ENCODE measurements at places on chromosomes 3 and 15.

DNA sequence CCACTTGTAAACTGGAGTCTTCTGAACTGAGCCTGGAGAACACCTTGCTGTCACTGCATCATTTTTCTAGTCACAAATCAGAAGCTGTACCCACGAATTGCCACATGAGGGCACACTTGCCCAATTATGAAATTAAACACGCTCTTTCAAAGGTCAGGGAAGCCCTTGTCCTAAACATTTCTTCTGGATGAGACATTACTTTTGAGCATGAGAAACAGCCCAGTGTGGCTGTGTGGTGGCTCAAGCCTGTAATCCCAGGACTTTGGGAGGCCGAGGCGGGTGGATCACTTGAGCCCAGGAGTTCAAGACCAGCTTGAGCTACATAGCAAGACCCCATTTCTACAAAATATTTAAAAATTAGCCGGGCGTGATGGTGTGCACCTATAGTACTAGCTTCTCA lies 27.5 kb upstream of the CFAP161 start:
- DNase-seq, result peak; percentile 35

GRCh38 chr15:53212785-53213184 lies 422.6 kb upstream of the ONECUT1 start:
- DNase-seq, result no peak

GRCh38 chr15:48541341-48542278 lies 103.9 kb downstream of the FBN1 start:
- DNase-seq, result no peak

- no peak for DNase-seq
Observed at GRCh38 chr3:5057272-5057671, 64.8 kb upstream of the ARL8B start.

GRCh38 chr15:33735637-33736247 lies 232.6 kb upstream of the CHRM5 start:
- DNase-seq, result no peak

- no peak for DNase-seq
Observed at GRCh38 chr3:184291044-184291737, 7.8 kb upstream of the PSMD2 start.

- no peak for DNase-seq
Observed at GRCh38 chr15:59249816-59250215, 43.2 kb downstream of the LDHAL6B start.

GRCh38 chr15:42800731-42801474 lies 64.0 kb upstream of the CDAN1 start:
- DNase-seq, result no peak

GRCh38 chr3:167102071-167102470 lies 278.0 kb downstream of the ZBBX start:
- DNase-seq, result peak; percentile 6

GRCh38 chr3:31498791-31499190 lies 33.9 kb upstream of the STT3B start:
- DNase-seq, result no peak

GRCh38 chr15:99492716-99493115 lies 73.1 kb upstream of the MEF2A start:
- no peak for DNase-seq

GRCh38 chr3:143313025-143313892 lies 193.7 kb downstream of the CHST2 start:
- no peak for DNase-seq

- no peak for DNase-seq
Observed at GRCh38 chr3:16060945-16061344, 113.5 kb upstream of the GALNT15 start.

- no peak for DNase-seq
Observed at GRCh38 chr3:187677604-187678003, 7.4 kb upstream of the SST start.

DNA sequence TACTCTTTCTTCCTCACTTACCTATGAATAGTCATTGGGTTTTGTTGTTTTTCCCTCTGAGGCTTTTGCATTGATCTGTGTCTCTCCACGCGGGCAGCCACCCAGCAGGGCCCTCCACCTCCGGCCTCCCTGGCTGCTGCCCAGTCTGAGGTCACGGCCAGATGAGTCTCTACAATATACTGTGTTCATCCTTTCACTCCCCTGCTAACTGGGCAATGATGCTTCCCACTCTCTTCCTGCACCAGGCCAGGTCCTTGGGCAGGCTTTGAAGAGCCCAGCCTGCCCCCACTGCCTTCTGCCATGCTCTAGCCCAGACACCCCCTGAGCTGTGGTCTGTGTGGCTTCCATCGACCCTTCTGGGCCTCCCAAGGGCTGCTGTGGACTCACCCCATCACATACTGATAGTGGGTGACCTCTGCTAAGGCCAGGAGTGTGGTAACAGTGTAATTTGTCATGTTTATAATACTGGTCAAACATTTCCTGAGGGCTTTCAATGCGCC lies 18.0 kb downstream of the PDIA5 start:
- DNase-seq, result no peak

DNA sequence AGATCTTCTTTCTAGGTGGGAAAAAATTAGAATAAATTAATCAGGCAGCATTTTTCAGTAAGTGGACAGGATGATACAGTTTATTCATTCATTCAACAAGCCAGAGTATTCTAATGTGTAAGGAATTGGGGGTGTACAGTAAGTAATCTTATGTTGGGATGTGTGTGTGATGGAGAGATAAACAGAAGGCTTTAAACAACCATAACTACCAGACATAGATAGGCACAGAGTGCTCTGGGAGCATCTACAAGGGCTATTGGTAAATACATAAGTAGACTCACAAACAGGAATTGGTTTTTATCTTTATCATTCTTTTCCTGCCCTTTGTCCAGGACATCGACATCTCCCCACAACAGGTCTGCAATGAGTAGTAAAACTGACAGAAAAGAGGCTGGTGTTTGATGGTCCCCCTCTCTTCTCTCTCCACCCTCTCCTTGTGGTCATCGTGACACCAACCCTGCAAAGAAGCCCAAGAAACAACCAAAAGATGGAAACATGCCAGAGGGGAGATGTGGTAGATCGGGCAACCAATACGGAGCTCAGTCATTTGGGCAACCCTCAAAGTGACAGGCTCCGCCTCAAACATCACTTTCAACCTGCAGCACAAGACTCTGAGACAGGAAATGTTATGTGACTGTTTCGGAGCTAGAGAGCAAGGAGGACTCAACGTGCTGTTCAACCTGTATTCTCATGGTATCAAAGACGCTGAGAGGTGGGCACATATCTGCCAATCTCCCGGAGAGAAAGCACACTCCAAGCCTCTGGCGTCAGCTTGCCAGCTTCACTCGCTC lies 28.7 kb upstream of the B3GNT5 start:
- DNase-seq, result no peak

DNA sequence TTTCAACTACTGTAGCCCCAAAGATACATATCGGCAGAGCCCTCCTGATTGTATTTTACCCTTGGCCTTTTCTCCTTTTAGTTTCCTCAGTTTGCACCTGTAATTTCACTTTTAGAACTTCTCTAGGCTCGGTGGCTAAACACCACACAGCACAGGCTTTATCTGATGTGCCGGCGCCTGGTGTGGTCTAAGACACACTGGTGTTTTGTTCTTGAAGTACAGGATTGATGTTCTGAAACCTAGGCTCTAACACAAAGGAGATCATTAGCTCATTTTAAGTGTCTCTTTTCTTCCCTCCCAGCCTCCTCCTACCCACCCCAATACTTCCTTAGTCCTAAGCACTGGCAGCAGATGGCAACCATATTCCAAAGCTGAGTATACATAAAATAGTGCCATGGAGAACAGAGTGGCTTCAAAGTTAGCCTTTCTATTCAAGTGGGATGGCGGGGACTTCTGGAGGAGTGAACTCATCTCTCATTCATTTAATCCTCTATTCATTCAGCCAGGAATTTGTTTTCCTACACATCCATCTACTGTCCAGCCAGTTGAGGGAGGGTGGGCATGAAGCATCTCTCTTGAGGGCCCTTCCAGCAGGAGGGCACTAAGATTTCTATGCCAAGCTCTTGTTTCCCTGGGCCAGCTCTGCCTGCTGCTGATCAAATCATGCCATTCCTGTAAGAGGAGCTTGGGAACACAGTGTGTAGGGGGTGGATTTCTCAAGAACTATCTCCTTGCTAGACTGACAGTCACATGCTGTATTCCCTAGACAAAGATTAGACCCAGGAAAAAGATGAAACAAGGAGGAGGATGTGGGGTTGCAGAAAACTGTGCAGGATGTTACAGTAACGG lies 71.2 kb downstream of the TIGIT start:
- DNase-seq, result no peak

DNA sequence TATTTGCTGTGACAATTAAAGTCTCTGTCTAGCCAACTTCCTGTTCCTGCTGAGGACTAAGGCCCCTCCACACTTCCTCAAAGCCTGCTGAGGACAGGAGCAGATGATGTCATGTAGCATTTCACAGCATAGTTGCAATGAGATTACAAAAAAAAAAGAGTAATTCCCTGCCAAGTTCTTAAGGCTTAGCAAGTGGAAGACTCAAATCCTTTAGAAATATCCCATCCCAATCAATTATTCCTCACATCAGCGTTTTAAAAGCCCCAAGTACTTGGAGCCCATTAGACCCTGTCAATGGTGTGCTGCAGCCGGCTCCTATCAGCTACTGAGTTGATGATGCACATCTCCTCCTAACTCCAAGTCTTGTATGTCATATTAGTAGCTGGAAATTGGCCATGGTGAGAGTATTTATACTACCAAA lies 51.7 kb downstream of the TRANK1 start:
- DNase-seq, result peak; percentile 95

GRCh38 chr3:49900491-49901153 lies 3.1 kb downstream of the MST1R start:
- no peak for DNase-seq

- no peak for DNase-seq
Observed at GRCh38 chr3:50502225-50502583, 1.2 kb downstream of the CACNA2D2 start.

- no peak for DNase-seq
Observed at GRCh38 chr3:149736953-149737205, 15.4 kb downstream of the COMMD2 start.

- DNase-seq, result no peak
Observed at GRCh38 chr15:63628123-63628822, 31.1 kb downstream of the FBXL22 start.

GRCh38 chr15:68583936-68584755 lies 5.4 kb downstream of the CORO2B start:
- DNase-seq, result no peak
